C1 segment of cervical spinal cord (tissue), 14 donors: ENCODE measurements at places on chromosomes 5 and 9.

GRCh38 chr5:87735923-87736322 is 323.2 kb upstream of the CCNH start:
- DNase-seq: no peak

DNA sequence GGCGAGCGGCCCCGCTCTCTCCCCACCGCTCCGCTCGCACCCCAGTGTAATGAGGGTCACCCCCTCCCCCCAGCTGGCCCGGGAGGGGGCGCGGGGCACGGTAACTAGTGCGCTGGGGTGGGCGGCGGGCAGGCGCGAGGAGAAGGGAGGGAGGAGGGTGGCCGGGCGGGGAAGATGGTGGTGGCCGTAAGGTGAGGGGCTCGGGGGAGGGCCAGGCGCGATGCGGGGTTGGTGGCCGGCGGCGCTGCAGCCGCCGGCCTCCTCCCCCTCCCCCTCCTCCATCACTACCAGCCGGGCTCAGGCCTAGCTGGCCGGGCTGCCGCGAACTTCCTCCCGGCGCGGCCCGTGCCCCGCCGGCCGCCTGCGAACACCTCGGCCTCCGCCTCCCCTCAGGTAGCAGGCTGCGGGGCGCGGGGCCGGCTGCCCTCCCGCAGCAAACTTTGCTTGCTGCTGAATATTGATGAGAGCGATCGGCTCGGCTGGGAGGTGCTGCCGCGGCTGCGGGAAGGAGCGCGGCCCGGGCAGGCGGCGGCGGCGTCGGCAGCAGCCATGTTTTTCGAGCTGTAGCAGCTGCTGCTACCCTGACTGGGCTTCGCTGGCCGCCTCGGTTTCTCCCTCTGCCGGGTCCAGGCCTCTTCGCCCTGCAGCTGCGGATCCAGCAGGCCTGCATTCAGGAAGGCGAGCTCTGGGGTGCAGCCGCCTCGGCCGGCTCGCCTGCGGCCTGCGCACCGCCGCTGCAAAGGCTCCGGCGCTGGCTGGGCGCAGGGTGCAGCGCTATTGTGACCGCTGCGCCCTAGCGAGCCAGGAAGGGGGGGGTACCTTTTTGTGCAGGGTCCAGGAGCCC is 502 bp downstream of the NSD1 start:
- peak; percentile 63 for DNase-seq

DNA sequence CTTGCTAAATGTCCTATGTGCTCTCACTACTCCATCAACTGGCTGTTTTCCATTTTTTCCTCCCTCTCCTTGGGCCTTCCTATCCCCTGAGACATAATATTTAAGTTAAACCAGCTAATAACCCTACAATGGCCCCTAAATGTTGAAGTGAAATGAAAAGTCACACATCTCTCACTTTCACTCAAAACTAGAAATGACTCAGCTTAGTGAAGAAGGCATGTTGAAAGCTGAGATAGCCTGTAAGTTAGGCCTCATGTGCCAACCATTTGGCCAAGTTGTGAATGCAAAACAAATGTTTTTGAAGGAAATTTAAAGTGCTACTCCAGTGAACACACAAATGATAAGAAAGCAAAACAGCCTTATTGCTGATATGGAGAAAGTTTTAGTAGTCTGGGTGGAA is 48.8 kb upstream of the CDH10 start:
- no peak for DNase-seq

DNA sequence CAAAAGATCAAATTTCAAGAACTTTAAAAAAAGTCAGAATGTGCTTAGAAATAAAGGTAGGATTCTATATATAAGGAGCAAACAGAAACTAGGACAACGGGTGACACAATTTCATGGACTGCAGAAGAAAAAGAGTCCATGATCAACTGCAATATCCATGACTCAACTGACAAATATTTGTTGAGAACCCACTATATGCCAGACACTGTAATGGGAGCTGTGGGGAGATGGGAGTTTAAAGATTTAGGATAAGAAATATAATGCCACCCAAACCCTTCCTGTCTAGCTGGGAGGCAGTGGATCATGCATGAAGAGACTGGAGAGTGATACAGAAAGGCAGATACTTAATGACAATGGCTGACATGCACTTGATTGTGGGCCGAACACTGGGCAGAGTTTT is 27.6 kb upstream of the CCDC112 start:
- DNase-seq: no peak

DNA sequence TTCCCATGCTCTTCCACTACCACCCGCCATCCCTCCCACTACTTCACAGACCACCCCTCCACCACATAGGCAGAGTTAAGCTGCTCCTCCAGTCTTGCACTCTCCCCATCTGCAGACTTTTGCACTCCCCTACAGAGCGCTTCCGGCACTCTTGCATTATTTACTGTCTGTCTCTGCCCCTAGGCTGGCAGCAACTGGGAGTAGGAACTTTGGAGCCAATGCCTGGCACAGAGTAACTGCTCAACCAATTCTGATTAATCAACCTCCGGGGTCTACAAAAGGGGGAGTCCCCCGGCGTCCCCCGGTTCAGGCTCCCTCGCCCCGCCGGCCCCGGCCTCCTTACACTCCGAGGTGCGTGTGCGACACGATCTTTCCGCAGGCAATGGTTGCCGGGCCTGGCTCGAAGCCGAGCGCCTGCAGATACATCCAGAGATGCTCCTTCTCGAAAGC is 498 bp downstream of the HAUS6 start:
- no peak for DNase-seq

- DNase-seq: no peak
Measured at GRCh38 chr5:96788112-96788749, 19.5 kb downstream of the ERAP1 start.

DNA sequence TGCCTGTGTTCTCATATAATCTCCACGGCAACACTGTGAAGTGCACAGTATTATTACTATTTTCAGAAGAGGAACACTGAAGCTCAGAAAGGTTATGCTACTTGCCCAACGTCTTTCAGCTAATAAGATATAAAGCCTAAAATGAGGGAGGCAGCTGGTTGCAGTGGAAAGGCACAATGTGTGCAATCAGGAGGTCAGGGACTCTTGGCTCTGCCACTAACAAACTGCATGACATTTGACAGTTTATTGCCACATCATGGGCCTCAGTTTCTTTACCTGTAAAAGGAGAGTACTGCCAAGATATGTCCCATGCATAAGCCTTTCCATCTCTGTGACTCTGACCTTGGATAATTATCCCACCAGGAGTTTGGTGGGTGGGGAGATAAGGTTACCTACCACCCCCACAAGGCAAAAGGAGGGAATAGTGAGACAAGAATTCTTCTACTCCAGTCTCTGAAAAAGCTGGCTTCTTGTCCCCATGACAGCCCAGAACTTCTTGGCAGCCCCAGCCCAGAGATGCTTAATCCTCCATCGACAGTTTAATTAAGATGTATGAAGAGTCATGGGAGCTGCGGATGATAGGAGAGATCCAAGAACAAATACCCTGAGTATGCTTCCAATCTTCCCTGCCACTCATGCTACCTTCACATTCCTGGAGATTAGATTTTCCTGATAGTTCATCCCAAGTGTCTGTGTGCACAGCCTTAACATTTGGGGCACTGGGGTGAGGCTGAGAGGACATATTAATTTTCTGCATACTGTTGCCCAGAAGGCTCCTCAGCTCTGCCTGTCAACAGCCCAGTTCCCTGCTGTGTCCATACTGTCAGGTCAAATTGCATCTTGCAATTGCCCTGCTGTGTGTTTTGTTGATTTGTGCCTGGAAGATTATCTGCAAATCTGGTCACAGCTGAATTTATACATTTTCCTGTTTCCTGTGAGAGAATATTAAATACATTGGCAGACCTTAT is 271.2 kb downstream of the FAM114A2 start:
- DNase-seq: no peak

DNA sequence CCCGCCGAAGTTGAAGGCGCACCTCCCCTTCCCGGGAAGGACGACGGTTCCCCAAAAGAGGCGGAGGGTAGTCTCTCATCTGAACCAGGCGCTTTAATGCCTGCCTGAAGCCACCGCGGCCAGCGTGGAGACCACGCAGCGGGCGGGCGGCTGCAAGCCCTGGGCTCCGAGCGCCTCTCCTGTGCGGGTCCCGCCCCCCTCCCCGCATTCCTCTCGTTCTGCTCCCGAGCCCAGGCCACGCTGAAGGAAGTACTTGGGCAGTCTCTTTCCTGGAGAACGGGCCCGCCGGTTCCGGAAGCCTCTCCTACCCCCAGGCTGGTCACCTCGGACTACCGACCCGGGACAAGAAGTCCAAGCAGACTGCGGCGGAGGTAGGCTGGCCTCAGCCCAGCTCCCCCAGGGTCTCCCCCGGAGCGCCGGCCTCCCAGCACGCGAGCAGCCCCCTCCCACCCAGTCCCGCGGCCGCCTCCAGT is 571 bp downstream of the PPIC start:
- DNase-seq: no peak

DNA sequence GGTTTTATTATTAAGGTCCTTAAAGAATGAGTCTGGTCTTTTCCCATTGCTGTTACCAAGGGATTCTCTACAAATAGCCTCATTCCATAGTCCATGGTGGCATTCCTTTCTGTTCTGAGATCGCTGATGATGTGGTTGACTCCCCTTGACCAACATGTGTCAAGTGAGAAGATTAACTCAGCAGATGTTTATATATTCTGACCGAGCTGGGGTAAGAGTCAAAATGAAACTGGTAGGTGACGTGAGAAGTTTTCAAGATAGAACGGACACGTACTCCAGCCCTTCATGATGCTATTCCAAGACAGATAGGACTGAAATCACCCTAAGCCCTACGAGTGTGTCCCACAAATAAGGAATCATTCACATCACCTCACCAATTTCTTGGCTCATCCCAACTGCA is 155.5 kb upstream of the WWC1 start:
- DNase-seq: no peak

GRCh38 chr9:90001747-90002146 is 396.9 kb downstream of the GADD45G start:
- no peak for DNase-seq

GRCh38 chr9:73116031-73116430 is 35.6 kb upstream of the ANXA1 start:
- no peak for DNase-seq

GRCh38 chr5:116365006-116365496 is 209.6 kb downstream of the SEMA6A start:
- no peak for DNase-seq

GRCh38 chr5:150272531-150272930 is 17.0 kb downstream of the CAMK2A start:
- no peak for DNase-seq

DNA sequence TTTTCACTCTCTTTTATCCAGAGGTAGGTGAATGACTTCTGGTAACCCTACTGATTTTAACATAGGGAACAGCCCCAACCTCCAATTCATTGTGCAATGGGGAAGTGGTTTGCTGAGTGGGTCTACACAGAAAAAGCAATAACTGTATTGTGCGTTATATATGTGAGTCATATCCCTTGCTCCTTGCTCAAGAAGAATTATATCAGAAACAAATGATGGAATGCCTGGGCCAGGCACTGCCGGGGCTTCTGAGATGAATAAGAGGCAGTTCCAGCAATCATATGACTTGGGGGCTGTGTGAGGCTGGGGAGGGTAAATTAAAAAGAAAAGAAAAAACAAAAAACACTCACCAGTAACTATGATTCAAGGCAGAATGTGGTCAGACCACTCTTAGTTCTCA is 79.2 kb upstream of the ABCA1 start:
- DNase-seq: no peak

- DNase-seq: no peak
Measured at GRCh38 chr9:37956904-37957663, 53.2 kb upstream of the SLC25A51 start.

DNA sequence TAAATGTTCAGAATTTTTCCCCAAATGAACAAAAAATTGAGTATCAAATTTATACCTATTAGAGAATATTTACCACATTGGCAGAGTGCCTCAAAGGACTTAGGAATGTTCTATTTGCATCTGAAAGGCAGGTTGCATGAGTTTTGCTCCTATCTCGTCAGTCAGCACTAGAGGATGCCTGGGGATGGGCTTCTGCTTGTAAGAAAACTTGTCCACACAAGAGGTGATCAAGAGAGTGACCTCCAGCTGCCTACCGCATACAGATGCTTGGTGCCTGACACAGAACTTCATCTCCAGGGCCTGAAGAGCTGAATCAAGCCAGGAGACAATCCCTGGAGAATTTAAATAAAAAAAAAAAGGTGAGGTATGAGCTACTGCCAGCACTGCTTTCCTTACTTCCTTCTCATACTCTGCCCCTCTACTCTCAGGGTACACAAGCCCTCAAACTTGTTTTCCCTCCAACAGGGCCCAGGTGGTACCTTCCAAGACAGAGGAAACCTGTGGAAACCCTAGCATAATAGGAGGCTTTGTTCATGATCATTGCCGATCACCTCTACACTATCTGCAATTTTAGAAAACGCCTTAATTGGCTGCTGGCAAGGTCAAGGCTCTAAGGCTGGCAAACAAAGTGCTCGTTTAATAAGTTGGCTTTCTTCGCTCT is 166.6 kb downstream of the ELAVL2 start:
- DNase-seq: no peak

DNA sequence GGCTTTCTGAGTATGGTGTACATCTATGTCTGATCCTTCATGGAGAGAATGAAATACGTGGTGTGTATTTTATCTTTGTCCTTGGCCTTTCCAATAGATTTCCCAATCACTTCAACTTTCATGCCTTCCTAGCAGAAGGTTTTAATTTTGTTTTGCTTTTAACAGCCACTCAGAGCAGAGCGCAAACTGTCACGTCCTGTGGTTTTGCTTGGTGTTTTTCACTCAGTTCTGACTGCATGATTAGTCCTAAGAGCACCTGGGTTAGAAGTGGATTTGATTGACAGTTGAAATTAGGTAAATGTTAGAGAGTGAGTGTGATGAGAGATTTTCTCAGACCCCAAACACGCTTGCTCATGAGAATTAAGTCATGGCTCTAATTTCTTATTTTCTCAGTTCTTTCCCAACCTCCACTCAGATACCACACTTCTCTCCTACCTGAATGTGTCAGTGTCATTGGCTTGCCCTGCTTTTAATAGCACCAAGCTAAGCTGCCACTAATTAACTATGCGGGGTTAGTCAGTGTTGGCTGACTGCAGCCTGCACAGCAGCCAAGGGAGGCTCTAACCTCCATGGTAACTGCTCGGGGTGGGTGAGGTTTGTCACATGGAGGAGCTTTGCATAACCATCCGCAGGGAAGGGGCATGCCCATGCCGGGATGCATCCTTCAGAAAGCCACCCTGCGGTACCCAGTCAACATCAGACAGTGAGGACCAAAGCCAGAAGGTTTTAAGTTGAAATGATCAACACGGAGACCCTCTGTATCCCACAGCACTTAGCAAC is 173.4 kb downstream of the NR3C1 start:
- no peak for DNase-seq
